ENCODE measurements at places on chromosomes 12 and 14.

GRCh38 chr12:64171715-64172114 lies 50.4 kb downstream of the KICS2 start:
- DNase-seq = peak; percentile 21

- DNase-seq = no peak
Observed at GRCh38 chr12:78641837-78642423, 222.6 kb upstream of the SYT1 start.

GRCh38 chr14:25756876-25757275 lies 706.9 kb upstream of the STXBP6 start:
- DNase-seq = no peak

GRCh38 chr14:56280843-56281242 lies 162.6 kb downstream of the PELI2 start:
- no peak for DNase-seq
